ENCODE measurements at places on chromosomes 6 and 20. TPM values are rescaled to one million over a fixed set of nuclear protein-coding genes. Genes with fewer than 3 reads are reported as not detected.

GRCh38 chr6:148840256-148840655 is 93.4 kb downstream of the UST start:
- no peak for DNase-seq

DNA sequence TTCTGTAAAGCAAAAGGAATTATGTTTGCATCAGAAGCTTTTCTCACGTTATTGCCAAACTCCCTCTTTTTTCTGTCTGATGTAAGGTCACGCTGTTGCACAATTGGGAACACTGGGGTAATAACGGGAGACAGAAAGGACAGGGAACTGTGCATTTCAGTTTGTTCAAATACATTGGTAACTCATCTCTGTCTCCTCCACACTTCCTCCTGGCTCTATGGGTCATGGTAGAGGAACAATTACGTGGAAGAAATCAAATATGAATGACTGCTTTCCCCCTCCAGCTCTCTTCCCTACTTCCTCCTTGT is 132.2 kb upstream of the TNFAIP3 start:
- no peak for DNase-seq

KPNA5 gene
- 2.2 TPM for total RNA-seq

E2F1 gene
- total RNA-seq, result 2.7 TPM

DNA sequence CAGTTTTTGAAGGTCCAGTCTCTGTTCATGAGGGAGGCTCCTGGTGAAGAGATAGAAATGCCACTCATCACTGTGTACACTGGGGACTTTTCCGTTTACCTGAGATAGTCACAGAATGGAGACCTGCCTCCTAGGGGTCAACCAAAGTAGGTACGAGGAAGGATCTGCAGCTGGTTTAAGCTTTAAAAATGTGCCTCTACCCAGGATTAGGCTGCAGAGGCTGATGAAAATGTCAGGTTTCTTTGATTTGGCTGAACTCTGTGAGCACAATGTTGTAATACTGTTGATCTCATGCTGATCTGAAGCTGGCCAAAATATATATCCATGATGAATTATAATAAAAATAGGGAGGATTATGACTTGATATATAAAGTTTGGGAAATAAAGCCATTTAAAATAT is 182.7 kb downstream of the ADAT2 start:
- DNase-seq, result no peak

GRCh38 chr6:20205722-20206161 is 6.5 kb downstream of the MBOAT1 start:
- DNase-seq, result no peak

GRCh38 chr6:17705778-17706579 is 746 bp downstream of the NUP153 start:
- peak; percentile 75 for DNase-seq

DNA sequence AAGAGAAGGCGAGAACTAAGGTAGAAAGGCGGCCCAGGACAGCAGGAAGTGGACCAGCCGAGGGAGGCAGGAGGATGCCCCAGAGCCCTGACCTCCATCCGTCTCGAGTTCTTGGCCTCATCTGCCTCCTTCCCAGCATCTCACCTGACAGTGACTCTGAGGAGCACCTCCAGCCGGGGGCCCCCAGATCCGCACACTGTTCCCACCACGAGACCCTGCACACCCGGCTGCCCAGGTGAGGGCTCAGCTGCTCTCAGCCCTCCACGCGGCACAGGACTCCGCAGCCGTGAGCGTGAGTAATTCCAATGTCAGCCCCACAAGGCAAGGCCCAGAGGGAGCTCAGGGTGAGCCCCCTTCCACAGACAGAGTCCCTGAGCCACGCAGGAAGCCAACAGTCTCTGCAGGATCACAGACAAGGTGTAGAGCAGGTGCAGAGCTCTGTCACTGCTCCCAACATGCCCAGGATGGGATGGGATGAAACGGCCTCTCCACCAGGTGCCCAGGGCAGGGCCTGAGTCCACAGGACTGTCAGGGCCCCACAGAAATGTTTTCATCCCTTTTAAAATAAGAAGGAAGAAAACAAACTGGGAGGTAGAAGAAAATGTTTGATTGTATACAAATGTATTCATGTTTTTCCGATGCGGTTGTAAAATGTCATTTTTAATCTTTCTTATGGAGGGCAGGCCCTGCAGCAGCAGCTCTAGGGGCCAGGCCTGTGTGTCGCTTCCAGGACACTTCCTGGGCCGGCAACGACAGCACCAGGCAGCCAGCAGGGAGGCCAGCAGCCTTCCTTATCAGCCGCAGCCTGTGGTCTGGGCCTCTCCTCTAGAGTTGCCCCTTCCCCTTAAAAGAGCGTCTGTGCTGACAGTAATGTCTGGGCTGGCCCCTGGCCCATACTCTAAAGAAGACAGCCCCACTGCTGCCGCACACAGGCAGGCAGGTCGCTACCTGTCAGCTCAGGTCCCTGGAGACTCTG is 66.9 kb downstream of the DLL1 start:
- DNase-seq, result no peak

DNA sequence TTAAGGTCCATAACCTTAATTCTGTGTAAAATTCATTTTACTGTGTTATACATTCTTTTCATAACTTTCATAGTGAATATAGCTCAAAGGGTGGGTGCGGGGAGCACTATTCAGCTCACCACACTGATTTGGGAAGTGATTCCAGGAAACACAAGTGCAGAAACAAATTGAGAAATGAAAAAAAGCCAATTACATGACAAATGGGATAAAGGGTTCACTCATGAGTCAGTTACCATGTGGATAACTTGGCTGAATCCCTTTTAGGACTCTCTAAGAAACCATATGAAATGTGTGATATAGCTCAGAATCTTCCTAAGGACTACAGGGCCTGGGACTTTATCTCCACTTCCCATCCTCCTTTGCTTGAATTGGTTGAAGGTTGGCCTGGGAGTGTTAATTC is 3.1 kb upstream of the BTN2A1 start:
- no peak for DNase-seq

TAF8 gene
- total RNA-seq, result 15.3 TPM

PDYN gene
- total RNA-seq, result not detected

ZFP64 gene
- total RNA-seq, result 18.4 TPM

DNA sequence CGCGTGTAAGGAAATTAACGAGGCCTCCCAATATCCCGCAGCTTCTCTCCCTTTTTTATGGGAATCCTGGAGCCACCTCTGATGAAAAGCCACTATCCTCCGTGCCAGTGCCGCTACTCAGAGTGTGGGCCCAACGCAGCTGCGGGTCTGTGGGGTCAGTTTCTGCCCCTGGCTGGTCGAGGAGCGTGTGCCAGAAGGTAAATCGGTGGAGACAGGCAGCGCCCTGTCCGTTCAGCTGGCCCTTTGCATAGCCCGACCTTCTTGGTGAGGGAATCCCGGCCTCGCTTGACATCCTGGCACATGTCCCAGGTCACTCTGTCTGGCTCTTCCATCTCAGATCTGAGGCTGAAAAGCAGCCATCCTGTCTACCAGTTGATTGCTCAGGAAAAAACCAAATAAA is 4.6 kb downstream of the THBS2 start:
- DNase-seq, result no peak

DNA sequence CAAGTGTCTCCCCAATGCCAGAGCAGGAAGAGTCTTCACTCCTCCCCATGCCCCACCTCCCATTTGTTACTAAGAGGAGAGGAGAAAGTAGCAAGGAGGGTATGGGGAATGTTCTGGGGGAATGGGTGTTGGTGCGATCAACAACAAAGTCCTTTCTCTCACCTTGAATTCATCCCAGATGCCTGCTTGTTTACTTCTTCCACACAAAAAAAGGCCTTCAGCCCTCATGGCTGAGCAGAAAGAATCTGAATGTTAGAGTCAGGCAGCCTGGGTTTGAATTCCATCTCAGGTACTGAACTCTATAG is 9.9 kb downstream of the MOG start:
- DNase-seq, result no peak

YTHDF1 gene
- 33.6 TPM for total RNA-seq

WASF1 gene
- total RNA-seq, result 1.9 TPM

DNA sequence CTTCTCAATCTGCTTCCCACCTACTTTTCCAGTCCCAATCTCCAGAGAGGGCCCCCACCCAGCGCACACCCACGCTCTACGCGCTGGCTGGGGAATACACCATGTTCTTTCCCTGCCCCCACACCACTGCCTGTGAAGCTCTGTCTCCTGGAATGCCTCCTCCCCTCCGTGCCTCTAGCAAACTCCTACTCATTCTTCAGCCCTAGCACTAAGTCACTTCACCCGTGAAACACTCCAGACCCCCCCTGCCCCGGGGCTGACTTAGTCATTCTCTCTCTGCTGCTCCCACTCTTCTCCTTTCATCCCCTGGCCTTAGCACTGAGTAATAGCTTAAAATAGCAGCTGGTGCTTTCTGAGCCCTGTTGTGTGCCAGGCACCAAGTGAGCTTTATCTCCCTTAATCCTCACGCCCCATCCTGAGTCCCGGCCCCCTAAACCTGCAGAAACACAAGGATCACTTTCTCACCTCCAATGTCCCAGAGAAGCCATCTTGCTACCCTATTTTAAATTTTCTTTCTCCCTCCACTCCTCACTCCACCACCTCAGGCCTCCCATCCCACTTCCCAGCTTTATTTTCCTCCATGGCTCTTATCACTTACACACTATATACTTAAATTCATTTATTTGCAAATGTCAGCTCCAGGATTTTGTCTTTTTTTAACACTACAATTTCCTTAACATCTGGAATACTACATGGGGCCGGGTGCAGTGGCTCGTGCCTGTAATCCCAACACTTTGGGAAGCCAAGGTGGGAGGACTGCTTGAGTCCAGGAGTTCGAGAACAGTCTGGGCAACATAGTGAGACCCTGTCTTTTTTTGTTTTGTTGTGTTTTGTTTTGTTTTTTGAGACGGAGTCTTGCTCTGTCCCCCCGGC is 6.3 kb upstream of the PARD6B start:
- peak; percentile 53 for DNase-seq

C6orf141 gene
- 10.0 TPM for total RNA-seq

GRCh38 chr6:116168148-116168547 is 42.2 kb upstream of the COL10A1 start:
- DNase-seq, result no peak

GRCh38 chr6:152173321-152173720 is 365.8 kb downstream of the ESR1 start:
- DNase-seq, result no peak

NT5E gene
- total RNA-seq, result 22.5 TPM

DNA sequence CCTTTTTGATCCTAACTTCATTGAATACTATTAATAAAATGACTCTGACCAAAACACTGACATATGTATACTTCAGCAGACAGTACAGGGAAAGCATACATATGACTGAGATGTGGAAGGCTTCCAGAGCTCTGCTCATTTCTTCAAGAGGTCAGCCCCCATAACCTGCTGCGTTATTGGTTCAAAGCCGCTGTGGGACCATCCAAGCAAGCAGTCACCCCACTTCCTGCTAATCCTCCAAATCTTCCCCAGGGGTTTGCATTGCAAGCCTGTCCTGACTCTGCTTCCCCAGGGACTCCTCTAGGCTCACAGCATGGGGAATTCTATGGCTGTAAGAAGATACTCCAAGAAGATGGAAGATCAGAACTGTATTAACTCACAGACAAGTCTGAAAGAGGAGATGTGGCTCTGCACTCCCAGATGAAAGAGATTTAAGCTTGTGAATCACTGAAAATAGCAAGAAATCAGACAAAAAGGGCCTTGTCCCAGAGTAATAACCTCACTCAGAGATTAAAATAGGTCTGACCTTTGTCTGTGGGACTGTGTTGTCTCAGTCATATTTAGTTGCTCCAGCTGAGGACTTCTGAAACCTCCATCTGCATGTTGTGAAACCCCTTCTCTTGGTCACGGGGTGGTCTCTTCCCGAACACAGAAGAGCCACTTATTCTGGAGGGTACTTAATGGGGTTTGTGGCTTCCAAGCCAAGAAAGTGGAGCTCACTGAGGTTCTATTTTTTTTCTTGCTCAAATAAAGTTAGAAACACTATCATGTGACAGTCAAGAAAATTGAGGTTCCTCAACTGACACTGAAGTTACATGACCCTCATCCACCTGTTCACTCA is 101.5 kb upstream of the MARCKS start:
- DNase-seq, result peak; percentile 14

- DNase-seq, result no peak
Measured at GRCh38 chr6:161265975-161266374, 7.9 kb downstream of the AGPAT4 start.

DNA sequence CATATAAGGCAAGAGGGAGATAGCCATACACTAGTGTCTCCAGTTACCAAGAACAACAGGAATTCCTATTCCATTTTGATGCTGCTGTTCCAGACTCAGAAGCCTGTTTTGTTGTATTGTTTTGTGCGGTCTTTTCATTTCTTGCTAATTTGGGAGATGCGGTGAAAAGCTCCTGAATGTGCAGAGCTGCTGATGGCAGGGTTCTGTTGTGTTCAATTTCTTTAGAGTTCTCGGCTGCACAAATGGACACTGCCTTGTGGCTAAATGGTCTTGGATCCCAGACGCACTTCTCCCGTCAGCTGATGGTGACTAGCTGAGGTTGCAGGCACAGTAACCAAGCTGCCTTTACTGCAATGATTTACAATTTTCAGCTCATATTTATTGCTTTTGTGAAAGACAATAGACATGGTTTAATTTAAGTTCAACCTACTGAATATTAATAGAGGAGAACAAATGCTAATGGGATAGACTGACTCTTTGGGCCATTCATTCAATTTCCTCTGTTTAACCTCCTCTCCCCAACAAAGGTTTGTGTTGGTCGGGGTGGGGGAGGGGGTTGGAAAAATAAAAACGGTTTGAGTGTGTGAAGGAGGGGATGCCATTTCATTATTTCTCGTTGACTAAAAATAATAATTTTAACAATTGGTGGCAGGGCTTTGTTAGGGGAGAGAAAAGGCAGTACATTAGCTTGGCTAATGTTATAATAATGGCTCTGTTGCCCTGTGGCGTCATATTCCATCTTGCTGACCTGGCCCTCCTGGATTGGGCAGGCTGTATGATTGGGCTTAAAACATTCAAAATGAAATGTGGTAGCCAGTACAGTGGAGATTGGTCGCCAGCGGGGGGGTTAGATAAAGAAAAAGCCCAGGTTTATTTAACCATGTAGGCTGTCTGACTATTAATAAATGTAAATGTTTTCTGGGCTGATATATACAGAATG is 159.5 kb downstream of the JARID2 start:
- no peak for DNase-seq

GRCh38 chr6:161044335-161044734 is 52.8 kb downstream of the MAP3K4 start:
- DNase-seq, result no peak

NEURL2 gene
- total RNA-seq, result 15.7 TPM

ID1 gene
- 516 TPM for total RNA-seq

PARD6B gene
- 16.4 TPM for total RNA-seq

KCNQ2 gene
- total RNA-seq, result not detected

- DNase-seq, result no peak
Measured at GRCh38 chr6:120966321-120966720, 368.0 kb downstream of the TBC1D32 start.

GRCh38 chr6:134768931-134769330 is 181.0 kb downstream of the ALDH8A1 start:
- DNase-seq, result no peak

DNA sequence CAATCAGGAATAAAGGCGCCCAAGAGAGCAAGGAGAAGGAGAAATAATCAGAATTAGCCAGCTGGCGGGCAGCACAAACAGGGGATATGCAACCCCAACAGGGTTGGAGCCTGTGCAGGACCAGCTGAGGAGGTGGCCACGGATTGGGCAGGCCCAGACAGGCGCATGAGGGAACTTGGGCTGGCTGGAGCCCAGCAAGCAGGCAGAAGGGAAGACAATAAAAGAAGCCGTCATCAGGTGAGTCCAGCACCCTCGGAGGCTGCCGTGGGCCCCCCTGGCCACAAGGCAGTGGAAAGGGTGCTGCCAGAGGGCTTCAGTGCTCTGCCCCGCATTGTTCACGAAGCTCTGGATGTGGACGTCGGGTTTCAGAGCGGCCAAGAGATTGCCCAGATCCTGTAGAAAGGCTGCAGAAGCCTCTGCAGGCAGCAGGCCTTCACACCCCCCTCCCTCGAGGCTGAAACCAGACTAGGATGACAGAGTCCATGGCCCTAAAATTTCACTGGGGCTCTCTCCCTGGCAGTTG is 28.4 kb upstream of the MAFB start:
- no peak for DNase-seq
